ENCODE measurements at places on chromosomes 6 and 20.

GRCh38 chr6:110351986-110352385, 6.2 kb downstream of the METTL24 start:
- no peak for DNase-seq

DNA sequence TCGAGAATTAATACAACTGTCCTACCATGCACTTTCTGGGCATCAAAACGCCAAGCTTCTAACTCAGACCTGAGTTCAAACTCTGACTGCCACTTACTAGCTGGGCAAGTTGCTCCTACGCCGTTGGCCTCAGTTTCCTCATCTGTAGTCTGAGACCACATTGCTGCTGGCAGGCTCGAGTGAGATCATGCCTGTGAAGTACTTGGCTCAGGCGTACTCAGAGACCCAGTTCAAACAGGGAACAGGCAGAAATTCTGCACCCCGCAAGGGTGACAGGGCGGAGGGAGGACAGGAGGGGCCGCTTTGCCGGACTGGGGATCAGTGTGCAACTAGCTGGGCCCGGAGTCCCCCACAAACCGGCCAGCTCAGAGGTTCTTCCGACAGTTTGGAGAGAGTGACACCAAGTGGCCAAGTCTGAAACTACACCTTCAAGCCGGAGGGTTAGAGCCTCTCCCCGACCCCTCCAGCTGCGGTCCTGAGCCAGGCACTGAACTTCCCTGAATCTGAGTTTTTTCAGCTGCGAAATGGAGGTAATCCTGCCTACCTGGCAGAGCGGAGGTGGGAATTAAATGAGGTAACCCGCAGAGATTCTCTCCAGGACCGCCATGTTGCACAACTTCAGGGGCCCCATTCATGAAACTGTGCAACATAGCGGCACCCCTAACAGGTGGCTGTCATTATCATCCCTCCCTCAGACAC, 46.0 kb upstream of the PTPN1 start:
- DNase-seq = peak; percentile 61

DNA sequence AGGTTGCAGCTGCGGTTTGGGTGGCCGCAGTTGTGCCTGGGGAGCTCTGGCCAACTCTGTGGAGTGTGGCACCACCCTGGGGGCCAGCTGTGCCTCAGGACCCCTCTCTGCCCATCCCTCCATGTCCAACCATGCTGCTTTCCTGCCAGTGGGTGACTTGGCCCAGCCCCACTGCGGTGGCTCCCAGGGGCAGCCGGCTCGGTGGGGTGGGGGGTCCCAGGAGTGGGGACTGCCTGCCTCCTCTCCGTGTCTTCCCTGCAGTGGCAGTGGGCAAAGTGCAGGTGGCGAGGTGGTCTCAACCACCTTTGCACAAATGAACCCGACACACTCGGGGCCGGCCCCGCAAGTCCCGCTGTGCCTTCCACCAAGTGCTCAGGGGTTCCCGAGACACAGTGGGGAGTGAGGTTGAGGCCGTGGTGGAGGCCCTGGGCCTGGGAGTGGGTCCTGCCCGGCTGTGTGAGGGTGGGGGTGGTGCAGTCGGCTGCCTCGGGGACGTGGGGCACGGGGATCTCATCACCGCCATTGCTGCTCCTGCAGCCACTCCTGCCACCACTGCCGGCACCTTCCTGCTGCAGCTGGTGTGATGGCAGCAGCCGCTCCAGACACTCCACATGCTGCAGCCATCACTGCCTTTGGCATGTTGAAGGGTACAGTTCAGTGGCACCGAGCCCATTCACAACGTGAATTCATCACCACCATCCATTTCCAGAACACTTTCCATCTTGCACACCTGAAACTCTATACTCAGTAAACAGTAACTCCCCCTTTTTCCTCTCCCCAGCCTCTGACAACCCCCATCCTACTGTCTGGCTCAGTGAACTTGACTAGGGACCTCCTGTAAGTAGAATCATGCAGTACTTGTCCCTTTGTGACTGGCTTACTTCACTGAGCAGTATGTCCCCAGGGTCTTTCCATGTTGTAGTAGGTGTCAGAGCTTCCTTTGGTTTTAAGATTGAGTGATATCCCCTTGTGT, 10.7 kb upstream of the SLCO4A1 start:
- no peak for DNase-seq

- DNase-seq = no peak
These were observed 454.2 kb downstream of the PTPRT start for GRCh38 chr20:42735539-42735938.

- no peak for DNase-seq
These were observed 38.4 kb upstream of the HLA-G start for GRCh38 chr6:29789176-29789575.

DNA sequence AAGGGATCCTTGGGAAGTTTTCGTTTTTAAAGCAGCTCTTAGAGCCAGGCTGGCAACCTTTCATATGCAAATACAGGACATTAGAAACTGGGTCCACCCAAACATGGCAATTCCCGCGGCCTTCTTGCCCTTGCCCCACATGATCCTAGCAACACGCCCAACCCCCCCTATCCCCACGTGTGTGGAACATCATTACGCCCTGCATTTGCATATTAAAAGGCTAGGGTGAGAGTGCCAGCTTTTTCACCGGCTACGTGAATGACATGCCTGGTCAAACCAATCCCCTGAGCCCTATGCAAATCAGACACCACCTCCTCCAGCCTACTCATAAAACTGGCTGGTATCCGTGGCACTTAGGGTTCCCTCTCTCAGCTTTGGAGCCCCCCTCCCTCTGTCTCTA, 88.1 kb downstream of the TNFRSF21 start:
- no peak for DNase-seq

DNA sequence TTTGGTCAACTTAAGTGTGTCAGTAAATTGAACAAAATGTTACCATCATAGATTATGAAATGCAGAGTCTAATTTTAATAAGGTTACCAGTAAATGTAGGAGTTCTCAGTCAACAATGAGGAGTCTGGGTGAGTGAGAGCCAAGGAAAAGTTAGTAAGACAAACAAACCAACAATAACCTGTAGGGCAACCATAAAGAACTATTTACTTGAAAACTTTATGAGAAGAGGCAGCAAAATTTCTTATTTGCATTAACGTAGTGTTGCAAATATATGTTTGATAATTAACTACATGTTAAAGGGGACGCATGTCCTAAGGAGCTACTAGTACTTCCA, 131.1 kb upstream of the SOX4 start:
- DNase-seq = no peak

DNA sequence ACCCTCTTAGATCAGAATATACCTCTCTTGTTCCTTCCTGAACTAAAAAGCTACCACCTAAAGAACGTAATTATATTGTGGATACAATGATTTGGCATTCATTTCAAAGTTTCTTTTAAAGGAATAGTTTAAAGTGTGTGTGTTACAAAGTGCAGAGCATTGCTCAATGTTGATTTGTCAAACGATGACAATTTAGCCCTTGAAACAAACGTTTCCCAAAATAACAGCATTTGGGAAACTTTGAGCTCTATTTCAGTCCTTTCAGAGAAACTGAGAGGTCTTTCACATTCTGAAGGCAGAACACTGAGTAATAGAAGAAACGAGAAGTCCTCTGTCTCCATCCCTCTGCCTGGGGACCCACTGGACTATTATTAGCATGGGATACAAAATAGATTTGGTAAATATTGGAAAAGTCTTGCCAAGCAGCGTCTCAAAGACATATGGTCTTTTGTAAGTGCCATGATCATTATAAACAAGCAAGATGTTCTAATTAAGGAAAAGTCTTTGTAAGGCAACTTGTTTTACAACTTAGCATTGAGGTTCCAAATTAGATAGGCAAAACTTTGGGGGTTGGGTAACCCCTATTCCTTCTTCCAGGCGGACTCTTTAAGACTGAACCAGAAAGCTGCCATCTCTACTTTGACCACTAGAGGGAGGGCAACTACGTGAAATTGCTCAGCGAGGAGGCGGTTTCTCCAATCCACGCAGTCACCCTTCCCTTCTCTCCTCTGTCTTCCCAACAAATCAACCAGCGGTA, 208.8 kb downstream of the RNF144B start:
- peak; percentile 52 for DNase-seq

- DNase-seq = no peak
These were observed 359.4 kb downstream of the EPHA7 start for GRCh38 chr6:93059911-93060310.

DNA sequence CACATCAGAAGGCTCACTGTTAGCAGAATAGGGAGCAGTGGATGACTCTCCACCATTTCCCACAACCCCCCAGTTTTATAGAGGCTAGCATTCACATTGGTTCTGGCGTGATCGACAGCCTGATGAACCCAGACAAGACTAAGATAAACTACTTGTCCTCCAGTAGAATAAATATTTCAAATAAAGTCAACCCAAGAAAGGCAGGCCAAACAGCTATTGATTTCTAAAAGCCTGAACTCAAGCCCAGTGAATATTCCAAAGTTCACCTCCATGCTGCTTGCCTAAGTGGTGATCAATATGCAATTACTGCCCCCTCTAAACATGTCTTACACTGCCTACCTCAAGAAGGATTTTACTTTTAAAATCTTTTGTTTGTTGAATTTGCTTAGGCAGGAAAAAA, 104.5 kb downstream of the CTNNBL1 start:
- no peak for DNase-seq

GRCh38 chr6:69791065-69791471, 5.7 kb downstream of the LMBRD1 start:
- DNase-seq = no peak

GRCh38 chr6:90253631-90254030, 43.0 kb downstream of the BACH2 start:
- DNase-seq = no peak

- DNase-seq = no peak
These were observed 14.3 kb downstream of the PCMTD2 start for GRCh38 chr20:64269604-64270411.
